Activated CD8-positive, alpha-beta memory T cell treated with anti-CD3 and anti-CD28 coated beads, Interleukin-2, amount 10 ng/mL, durations not matched to agents 7 days and 5 days (primary cell): ENCODE measurements at places on chromosomes 13 and 19. TPM values are rescaled to one million over a fixed set of nuclear protein-coding genes. Genes with fewer than 3 reads are reported as not detected.

GPC5 gene
- total RNA-seq = not detected

- H3K4me3 ChIP-seq = peak overlapping the region; percentile 35
- peaks cover 39% of the 10 kb centered on the region for H3K4me1 ChIP-seq
- H3K27me3 ChIP-seq = no peaks in the 10 kb centered on the region
- H3K27ac ChIP-seq = peak overlapping the region; percentile 66
- no peaks in the 10 kb centered on the region for H3K36me3 ChIP-seq
- DNase-seq = no peak
Measured at GRCh38 chr19:18023622-18024251, 15.8 kb downstream of the ARRDC2 start.

COL5A3 gene
- not detected for total RNA-seq

- no peaks in the 10 kb centered on the region for H3K36me3 ChIP-seq
- no peak for DNase-seq
Measured at GRCh38 chr13:29497137-29497654, 98.3 kb downstream of the SLC7A1 start.

DNA sequence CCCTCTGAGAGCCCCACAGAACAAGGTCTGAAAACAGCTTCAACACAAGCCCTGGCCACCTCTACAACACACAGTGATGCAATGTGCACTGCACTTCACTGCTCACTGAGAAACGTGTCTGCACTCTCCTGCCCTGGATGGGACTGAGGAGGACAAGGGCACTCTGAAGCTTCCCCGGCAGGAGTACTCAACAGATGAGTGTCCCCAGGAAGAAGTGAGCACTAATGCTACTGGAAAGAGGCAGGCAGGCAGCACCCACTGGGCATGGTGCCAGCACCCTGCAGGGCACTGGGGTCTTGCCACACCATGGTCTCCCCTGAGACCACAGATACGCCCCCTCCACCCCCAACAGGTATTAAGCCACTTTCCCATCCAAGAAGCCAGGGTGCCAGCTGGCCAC, 17.7 kb upstream of the SLC35E1 start:
- peaks cover 2% of the 10 kb centered on the region for H3K36me3 ChIP-seq
- peak overlapping the region; percentile 94 for H3K27ac ChIP-seq
- no peaks in the 10 kb centered on the region for H3K27me3 ChIP-seq
- peaks cover 96% of the 10 kb centered on the region for H3K4me1 ChIP-seq
- no peak for DNase-seq

GRCh38 chr13:70172946-70173597, 64.8 kb upstream of the KLHL1 start:
- DNase-seq = no peak
- H3K36me3 ChIP-seq = no peaks in the 10 kb centered on the region
- H3K27me3 ChIP-seq = no peaks in the 10 kb centered on the region
- H3K27ac ChIP-seq = no peak overlapping the region

CTXN1 gene
- not detected for total RNA-seq

CDC34 gene
- total RNA-seq = 58.3 TPM

GRCh38 chr13:106660746-106661625, 93.0 kb upstream of the ARGLU1 start:
- no peak for DNase-seq
- H3K27ac ChIP-seq = no peak overlapping the region
- no peaks in the 10 kb centered on the region for H3K36me3 ChIP-seq
- peaks cover 11% of the 10 kb centered on the region for H3K27me3 ChIP-seq
- no peaks in the 10 kb centered on the region for H3K4me1 ChIP-seq

GRCh38 chr13:21938636-21939035, 267.8 kb downstream of the FGF9 start:
- no peaks in the 10 kb centered on the region for H3K36me3 ChIP-seq
- no peaks in the 10 kb centered on the region for H3K4me1 ChIP-seq
- no peak for DNase-seq
- H3K4me3 ChIP-seq = no peak overlapping the region
- H3K27me3 ChIP-seq = no peaks in the 10 kb centered on the region

- no peaks in the 10 kb centered on the region for H3K36me3 ChIP-seq
- H3K4me3 ChIP-seq = no peak overlapping the region
- no peak for DNase-seq
- no peak overlapping the region for H3K27ac ChIP-seq
Measured at GRCh38 chr13:44806826-44807225, 182.4 kb downstream of the NUFIP1 start.

GRCh38 chr19:7301525-7301924, 7.3 kb upstream of the INSR start:
- peaks cover 10% of the 10 kb centered on the region for H3K27me3 ChIP-seq
- no peak overlapping the region for H3K27ac ChIP-seq
- no peak for DNase-seq

DNA sequence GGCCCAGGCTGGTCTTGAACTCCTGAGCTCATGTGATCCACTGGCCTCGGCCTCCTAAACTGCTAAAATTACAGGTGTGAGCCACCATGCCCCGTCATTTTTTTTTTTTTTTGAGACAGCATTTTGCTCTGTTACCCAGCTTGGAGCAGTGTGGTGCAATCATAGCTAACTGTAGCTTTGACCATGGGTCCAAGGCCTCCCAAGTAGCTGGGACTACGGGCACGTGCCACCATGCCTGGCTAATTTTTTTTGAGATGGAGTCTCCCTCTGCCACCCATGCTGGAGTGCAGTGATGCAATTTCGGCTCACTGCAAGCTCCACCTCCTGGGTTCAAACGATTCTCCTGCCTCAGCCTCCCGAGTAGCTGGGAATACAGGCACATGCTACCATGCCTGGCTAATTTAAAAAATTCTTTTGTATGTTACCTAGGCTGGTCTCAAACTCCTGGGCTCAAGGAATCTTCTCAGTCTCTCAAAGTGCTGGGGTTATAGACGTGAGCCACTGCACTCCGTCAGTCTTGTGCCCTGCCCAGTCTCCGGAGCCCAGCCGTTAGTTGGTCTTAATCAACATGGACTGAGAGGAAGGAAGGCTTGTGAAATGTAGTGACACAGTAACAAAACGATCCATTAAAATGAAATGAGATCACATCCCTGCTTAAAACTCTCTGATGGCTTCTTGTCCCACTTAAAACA, 1.4 kb upstream of the LRG1 start:
- H3K4me1 ChIP-seq = peaks cover 4% of the 10 kb centered on the region
- no peak for DNase-seq
- no peak overlapping the region for H3K27ac ChIP-seq
- no peaks in the 10 kb centered on the region for H3K36me3 ChIP-seq

- H3K36me3 ChIP-seq = peaks cover 5% of the 10 kb centered on the region
- DNase-seq = peak; percentile 54
- peak overlapping the region; percentile 93 for H3K27ac ChIP-seq
Measured at GRCh38 chr19:33175886-33176669, 18.1 kb upstream of the LRP3 start.

KLHL1 gene
- total RNA-seq = not detected

KLK4 gene
- not detected for total RNA-seq

CYP4F12 gene
- total RNA-seq = 0.19 TPM

DNA sequence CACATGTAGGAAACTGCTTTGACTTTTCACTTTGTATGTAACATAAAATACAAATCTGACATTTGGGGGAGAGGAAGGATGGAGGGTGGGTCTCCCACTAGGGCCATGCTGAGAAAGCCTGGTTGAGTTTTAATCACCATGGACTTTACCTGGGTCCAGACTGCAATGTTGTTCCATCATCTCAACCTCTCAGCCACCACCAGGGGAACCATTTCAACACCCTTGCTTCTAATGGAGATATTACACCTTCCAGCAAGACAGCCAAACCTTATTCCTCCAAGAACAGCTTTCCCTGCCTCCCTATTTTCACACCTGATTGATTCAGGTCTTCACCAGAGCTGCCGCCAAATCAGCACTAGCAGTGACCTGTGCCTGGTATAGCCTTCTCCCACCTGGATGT, 56.0 kb downstream of the ZAR1L start:
- no peak overlapping the region for H3K27ac ChIP-seq
- H3K4me1 ChIP-seq = no peaks in the 10 kb centered on the region
- H3K36me3 ChIP-seq = no peaks in the 10 kb centered on the region
- no peak for DNase-seq
- H3K4me3 ChIP-seq = no peak overlapping the region

SIGLEC8 gene
- total RNA-seq = not detected
